ENCODE measurements at places on chromosomes 7 and 10. TPM values are rescaled to one million over a fixed set of nuclear protein-coding genes. Genes with fewer than 3 reads are reported as not detected.

Gene MYPN
- not detected for total RNA-seq

Gene EBF3
- 6.6 TPM for total RNA-seq

Gene SMKR1
- total RNA-seq: not detected

Gene ADCYAP1R1
- total RNA-seq: 19.7 TPM

Gene PUS7
- total RNA-seq: 23.6 TPM

Gene MSS51
- total RNA-seq: 4.2 TPM

Gene ATOH7
- total RNA-seq: 0.64 TPM

Gene FAM20C
- total RNA-seq: 30.7 TPM

Gene SFXN2
- 4.9 TPM for total RNA-seq

Gene TYW1B
- total RNA-seq: 7.2 TPM

Gene PILRA
- 9.9 TPM for total RNA-seq

Gene AKR1C3
- total RNA-seq: 110 TPM

Gene ORAI2
- total RNA-seq: 18.1 TPM

Gene ICA1
- 45.7 TPM for total RNA-seq

Gene CPA5
- not detected for total RNA-seq

Gene GHRHR
- not detected for total RNA-seq

Gene EPO
- not detected for total RNA-seq

Gene MALRD1
- total RNA-seq: 0.96 TPM

Gene TDRD1
- total RNA-seq: under 0.01 TPM

Gene SVOPL
- total RNA-seq: not detected

Gene RNLS
- 29.1 TPM for total RNA-seq

Gene MAGI2
- total RNA-seq: 20.2 TPM

Gene SUN3
- not detected for total RNA-seq

Gene ZNF736
- 16.3 TPM for total RNA-seq

Gene ZNF239
- total RNA-seq: 8.5 TPM

Gene GSTO2
- 0.48 TPM for total RNA-seq

Gene MET
- 85.6 TPM for total RNA-seq

Gene TRPV5
- total RNA-seq: 1.3 TPM

Gene WASL
- total RNA-seq: 37.8 TPM

Gene TIMM23B
- 24.6 TPM for total RNA-seq

Gene FGL2
- 23.3 TPM for total RNA-seq

Measured in breast epithelium (tissue), 4 donors.